Hepatocyte (in vitro differentiated cells): ENCODE measurements at places on chromosomes 13 and 19.

DNA sequence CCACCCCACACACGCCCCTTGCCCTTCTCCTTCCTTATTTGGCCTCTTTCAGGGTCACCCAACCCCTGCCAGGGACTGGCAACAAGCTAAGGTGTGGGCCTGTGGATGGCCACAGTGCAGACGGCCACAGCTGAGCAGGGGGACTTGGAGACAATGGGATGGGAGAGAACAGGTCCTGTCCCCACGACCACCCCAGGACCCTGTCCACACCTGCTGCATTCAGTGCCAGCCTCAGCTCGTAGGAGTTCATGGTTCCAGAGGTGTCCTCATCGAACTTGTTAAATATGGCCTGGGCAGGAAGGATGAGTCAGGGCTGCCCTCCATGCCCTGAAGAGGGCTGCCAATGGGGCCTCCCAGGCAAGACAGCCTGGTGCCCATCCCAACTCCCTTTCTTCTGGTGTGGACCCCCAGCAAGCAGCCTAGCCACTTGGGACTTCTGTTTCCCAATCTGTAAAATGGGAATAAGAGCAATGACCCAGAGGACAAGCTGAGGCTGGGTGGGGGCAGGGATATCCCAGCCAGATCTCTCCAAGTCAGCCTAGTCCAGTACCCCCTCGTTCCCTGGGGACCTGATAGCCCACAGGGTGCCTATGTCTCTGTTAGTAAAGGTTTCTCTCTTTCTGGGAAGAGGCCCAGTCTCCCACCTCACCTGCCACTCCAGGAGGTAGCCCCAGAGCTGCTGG is 10.6 kb downstream of the CAPN12 start:
- DNase-seq: peak; percentile 9

- no peak for DNase-seq
Observed at GRCh38 chr19:16037424-16038195, 38.7 kb upstream of the TPM4 start.

- DNase-seq: no peak
Observed at GRCh38 chr19:51820011-51820410, 25.1 kb downstream of the FPR3 start.

GRCh38 chr13:29530901-29531300 is 64.6 kb downstream of the SLC7A1 start:
- DNase-seq: no peak

- DNase-seq: no peak
Observed at GRCh38 chr19:44539236-44539826, 9.9 kb upstream of the CEACAM20 start.

DNA sequence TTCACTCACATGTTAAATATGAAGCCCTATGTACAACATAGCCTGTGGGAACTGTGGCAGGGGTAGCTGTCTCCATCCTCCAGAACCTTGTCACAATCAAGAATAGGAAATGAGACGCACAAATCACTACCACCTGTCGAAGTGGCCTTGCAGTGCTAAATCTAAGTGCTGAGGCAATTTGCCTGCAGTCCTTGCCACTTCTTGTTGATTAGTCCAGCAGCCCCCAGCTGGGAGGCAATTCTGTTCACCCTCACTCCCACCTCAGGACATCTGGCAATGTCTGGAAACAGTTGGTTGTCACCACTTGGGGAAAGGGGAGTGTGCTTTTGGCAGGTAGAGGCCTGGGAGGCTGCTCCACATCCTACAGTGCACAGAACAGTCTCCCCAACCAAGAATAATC is 10.7 kb downstream of the RFX2 start:
- no peak for DNase-seq

- no peak for DNase-seq
Observed at GRCh38 chr13:77749344-77749880, 51.9 kb downstream of the SLAIN1 start.

DNA sequence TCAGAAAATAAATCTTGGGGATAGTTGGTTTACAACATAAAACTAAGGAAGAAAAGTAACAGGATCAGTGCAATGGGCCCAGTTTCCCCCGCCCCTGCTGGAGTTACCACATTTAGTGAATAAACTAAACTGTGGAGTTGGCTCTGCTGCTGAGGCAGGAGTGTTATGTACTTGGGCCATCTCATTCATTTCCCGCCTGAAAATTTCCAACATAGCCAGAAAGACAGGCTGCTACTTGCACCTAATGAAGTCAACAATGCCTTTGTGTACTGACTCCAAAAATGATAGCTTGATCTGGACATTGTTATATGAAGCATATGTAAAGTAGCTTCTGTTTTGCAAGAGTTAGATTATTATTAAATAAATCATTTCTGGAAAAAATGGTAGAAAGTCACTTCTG is 7.9 kb upstream of the RNASEH2B start:
- DNase-seq: no peak

DNA sequence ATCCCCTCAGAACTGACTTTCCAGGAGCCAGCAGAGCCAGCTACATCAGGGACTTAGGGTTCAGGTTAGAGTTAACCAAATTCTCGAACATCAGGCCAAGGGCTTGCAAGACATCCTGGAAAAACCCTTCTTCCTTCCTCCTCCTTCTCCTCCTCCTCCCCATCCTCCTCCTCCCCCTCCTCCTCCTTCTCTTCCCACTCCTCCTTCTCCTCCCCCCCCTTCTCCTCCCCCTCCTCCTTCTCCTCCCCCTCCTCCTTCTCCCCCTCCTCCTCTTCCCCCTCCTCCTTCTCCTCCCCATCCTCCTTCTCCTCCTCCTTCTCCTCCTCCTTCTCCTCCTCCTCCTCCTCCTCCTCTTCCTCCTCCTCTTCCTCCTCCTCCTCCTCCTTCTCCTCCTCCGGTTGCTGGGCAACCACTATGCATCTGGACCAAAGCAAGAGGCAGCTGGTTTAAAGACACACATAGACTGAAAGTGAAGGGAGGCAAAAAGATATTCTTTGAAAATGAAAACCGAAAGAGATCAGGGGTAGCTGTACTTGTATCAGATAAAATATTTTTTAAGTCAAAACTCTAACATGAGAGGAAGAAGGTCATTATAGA is 5.9 kb upstream of the CCL25 start:
- no peak for DNase-seq

DNA sequence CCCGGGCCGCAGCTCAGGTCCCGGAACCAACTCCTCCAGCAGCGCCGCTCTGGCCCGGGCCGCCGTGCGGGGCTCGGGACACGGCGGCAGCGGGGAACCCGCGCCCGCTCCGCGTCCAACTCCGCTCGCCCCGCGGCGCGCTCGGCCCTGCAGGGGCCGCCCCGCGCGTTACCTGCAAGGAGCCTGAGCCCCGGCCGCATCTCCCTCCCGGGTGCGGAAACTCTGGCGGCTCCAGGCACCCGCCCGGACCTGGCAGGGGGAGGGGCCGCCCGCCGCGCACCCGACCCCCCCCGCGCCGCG is at the start of gene TMTC4:
TMTC4 (minus strand) TSS at position 224 of the 300 bp plus-strand sequence. CDS start 4,433 bp downstream, outside the sequence.
- DNase-seq: no peak

- peak; percentile 35 for DNase-seq
Observed at GRCh38 chr13:77535448-77535847, at the start of gene SCEL. SCEL (plus strand) TSS chr13:77535706; CDS start chr13:77555876, 20,170 bp downstream.

GRCh38 chr19:16888629-16889365 is at the start of gene F2RL3:
F2RL3 (plus strand) TSS chr19:16888999; CDS start chr19:16889190, 191 bp downstream.
- DNase-seq: no peak

DNA sequence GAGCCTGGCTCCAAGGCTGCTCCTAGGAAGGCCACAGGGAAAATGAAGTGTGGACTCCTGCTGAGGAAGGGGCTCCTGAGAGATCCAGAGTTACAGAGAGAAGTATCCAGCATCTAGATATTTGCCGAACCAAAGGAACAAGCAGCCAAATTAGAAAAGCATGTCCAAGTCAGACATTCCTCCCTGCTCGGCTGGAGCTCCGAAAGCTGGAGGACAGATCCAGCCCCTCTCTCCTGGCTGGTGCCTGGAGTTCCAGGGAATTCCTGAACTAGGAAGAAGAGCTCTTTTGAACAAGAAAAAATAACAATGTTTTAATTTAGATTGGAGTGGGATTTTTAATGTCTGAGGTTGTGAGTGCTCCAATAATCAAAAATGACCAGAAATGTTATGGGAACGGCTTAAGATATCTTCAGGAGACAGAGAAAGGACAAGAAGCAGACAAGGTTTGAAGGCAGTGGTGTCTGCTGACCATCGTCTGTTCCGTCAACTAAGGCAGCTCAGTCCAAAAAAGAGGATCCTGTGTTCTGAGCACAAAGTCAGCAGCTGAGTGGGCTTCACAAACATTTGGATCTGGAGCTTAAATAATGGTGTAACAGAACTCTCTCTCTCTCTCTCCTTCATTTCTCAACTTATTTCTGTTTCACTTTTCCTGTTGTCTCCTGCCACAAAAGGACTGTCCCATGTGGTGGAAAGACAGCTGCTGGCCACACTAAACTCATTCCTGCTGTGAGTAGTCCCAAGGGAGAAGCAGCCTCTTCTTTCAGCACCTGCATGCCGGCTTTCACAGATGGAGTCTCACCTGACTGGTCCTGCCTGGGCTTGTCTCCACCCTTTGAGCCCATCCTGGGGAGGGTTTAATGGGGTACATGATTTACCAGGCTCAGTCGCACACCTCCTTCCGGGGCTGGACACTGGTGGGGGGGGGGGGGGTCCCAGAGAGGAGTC is 31.5 kb upstream of the IRS2 start:
- no peak for DNase-seq

DNA sequence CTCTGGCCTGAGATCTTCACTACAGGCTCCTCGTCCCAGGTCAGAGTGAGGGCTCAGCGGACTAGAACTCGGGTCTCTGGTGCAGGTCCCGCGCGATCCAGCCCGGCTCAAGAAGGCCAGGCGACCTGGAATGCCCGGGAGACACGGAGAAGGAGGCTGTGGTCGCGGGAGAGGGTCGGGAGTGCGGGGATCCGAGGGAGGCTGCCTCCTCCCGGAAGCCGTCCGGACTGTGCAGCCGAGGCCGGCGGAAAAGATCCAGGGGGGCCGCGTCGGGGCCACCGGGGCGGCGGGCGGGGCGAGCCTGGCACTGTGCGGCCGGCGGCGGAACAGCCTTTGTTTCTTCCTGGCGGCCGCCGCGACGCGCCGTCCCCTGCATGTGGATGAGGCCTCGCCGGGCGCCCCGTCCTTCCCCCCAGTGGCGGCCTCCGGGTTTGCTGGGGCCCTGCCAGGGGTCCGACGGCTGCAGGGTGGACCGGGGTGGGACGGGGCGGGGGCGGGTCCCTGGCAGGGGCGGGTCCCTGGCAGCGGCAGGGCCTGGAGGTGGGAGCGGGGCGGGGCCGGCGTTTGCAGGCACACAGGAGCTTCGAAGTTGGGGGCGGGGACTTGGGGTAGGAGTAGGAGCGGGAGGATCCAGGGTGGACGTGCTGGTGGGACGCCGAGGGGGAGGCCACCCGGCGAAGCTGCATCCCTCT is 1.0 kb upstream of the SLC7A10 start:
- peak; percentile 83 for DNase-seq

DNA sequence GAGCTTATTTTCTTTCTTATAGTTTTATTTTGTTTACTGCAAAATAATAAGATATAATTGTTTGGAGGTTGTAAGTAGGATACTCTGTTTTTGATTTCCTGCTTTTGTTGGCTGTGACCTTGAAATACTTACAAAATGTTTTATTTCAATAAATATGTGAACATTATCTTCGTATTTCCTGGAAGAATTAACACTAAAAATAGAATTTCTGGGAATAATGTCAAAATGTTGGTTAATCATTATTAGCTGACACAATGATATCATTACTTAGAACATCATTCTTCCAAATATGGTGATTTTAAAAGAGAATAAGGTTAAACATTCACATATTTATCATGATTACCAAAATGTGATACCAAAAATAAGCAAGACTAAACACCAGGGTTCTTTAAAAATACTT is 1148.6 kb upstream of the PRR20A start:
- DNase-seq: no peak

GRCh38 chr19:30117636-30118145 is 175.7 kb downstream of the URI1 start:
- DNase-seq: no peak

- peak; percentile 47 for DNase-seq
Observed at GRCh38 chr19:41588497-41589209, 12.7 kb downstream of the CEACAM21 start.

GRCh38 chr13:74550039-74550438 is 415.8 kb upstream of the KLF12 start:
- no peak for DNase-seq

DNA sequence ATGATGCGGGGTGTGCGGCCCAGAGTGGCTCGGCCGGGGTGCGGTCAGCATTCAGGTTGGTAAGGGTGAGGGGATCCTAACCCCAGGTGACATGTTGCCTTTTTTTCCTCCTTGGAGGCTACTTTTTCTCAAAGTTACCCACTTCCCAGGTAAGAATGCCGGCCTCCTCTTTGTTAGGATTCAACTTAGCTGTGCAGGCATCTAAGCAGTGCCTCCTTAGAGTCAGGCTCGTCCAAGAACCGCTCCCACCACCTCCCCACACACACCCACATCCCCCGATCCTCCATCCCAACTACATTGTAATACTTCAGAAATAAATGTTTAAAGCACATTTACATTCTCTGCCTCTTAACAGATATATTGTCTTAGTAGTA is 733 bp upstream of the ENOX1 start:
- no peak for DNase-seq

- DNase-seq: no peak
Observed at GRCh38 chr13:41561170-41561569, 103.8 kb downstream of the RGCC start.

DNA sequence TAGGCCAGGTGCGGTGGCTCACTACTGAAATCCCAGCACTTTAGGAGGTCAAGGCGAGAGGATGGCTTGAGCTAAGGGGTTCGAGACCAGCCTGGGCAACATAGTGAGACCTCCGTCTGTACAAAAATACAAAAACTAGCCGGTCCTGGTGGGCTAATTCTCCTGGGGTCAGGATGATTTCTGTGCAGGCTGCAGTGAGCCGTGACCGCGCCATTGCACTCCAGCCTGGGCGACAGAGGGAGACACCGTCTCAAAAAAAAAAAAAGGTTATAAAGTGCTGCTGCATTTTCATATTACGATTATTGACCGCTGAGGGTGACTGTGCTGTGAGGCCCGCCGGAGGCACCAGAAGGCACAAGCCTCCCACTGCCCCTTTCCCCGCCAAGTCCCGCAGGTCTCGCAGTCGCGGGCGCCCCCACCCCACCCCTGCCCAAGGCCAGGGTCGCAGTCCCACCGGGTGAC is 477 bp upstream of the PLEKHF1 start:
- DNase-seq: no peak

- peak; percentile 45 for DNase-seq
Observed at GRCh38 chr19:2469102-2469914, 6.6 kb upstream of the GADD45B start.

DNA sequence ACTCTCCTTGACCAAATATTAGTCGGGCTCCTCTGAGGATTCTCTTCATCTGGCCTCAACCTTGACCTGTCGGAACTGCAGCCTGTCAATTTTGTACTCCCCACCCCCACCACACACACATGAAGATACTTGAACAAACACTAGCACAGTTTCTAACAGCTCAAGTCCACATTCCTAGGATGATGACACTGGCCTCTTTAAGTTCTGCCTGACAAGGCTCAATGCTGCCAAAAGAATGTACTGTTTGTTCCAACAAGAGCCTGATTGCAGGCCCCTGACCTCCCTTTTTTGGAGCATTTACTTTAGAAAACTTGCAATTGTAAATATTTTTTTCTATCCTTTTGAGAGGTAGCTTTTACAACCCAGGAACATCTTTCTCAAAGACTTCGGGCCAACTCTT is 169.2 kb upstream of the IRS2 start:
- DNase-seq: peak; percentile 35
